ENCODE measurements at places on chromosomes 4 and X.

DNA sequence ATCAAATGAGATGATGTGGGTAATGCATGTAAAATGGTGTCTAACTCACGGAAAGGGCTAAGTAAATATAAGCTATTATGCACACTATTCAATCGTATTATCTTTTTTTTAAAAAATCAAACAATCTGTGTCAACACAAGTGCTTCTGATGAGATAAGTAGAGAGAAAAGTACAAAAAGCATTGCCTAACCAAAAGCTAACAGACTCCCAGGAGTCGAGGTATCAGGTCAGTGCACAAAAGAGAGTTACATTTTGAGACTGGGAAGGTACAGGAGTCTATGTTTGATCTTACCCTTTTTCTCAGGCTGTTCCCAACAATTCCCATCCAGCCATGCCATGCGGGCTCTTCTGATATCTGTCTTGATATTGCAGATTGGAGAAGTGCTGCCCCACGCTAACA is 203.3 kb upstream of the ZIC3 start:
- no peak for DNase-seq

- DNase-seq, result no peak
Measured at GRCh38 chr4:89256203-89256800, 51.3 kb downstream of the GPRIN3 start.

- DNase-seq, result no peak
Measured at GRCh38 chr4:24517676-24518075, 66.7 kb downstream of the DHX15 start.

- no peak for DNase-seq
Measured at GRCh38 chrX:23799469-23800065, 16.6 kb downstream of the SAT1 start.

GRCh38 chr4:70914000-70914399 is 11.8 kb downstream of the MOB1B start:
- DNase-seq, result no peak

DNA sequence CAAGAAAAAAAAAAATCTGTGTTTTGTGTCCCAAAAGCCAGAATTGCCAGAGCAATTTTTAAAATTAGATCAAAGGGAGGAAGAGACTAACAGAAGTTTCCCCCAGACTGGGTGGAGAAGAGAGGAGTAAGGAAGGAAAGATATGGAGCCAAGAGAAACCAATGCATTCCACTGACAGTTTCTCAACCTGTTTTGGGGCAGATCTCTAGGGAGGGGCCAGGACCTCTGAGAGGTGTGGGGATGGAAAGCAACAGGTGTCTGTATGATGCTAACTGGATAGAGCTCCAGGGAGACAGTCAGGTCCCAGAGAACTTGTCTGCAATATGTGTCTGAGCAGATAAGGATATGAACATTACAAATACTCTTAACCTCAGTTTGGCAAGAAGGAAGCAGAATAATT is 22.7 kb upstream of the GAB1 start:
- DNase-seq, result no peak

DNA sequence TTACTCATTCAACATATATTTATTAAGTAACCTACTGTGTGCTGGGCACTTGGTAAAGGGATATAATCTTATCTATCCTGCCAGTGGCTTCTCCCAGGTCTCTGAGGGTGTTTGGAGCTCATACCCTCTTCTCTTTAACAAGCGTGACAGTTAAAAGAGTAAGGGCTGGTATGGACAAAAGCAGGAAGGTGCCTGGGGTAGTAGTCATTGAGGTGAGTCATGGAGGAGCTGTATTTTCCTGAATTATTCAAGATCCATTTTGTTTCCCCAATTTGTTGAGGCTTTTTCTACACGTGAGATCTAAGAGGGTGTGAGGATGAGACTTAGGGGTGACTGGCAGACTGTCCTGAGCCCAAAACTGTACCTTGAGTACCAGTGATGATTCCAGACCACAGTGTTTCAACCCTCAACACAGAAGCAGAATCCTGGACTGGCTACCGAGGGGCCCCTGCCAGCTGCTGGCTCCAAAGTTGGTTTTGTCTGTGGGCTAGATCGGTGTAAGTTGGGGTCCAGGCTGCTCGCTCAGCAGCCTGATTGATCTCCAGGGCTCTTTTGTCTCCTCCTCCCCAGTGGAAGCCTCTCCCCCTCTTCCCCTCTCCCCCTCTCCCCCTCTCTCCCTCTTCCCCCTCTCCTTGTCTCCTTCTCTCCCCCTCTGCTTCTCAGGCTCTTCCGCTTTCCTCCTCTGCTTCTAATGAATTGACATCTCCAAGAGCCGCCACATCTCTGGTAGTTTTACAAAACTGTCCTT is at the start of gene DRP2:
Gene DRP2, plus strand, starts transcription at position 671 of the 748 bp plus-strand sequence. CDS start 11,862 bp downstream, outside the sequence.
- DNase-seq, result no peak

DNA sequence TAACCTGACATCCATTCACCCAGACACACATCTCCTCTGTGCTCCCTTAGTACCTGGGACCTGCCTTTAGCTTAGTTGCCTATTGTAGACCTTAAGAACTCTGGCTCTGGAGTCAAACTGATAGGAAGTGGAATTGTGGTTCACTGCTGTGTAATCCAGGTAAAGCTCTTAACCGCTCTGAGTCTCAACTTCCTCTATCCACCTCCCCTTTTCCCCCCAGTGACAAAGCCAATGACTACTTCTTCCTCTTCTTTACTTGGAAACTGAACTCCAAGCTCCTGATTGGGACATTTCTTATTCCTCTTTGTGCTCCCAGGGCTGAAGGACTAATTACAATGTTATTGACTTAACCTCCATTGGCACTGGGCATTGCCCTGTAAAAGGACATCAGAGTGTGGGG is 94.1 kb downstream of the DRD5 start:
- no peak for DNase-seq
